H1 (cell line): ENCODE measurements at places on chromosomes 1 and 21. TPM values are rescaled to one million over a fixed set of nuclear protein-coding genes. Genes with fewer than 3 reads are reported as not detected.

GRCh38 chr1:159915571-159916241 lies 9.6 kb downstream of the TAGLN2 start:
- peaks cover 15% of the 10 kb centered on the region for H3K4me1 ChIP-seq
- 0 out of 2 replicates have a peak, but pooled peaks cover 2% of the 10 kb centered on the region for H3K36me3 ChIP-seq
- H3K27me3 ChIP-seq, result no peaks in the 10 kb centered on the region
- peak overlapping the region; percentile 28; the same call in 1 of the 2 replicates for H3K27ac ChIP-seq
- no peak for DNase-seq

NAV1 gene
- 42.7 and 43.6 TPM in 2 replicates for total RNA-seq

- no peaks in the 10 kb centered on the region for H3K27me3 ChIP-seq
- no peaks in the 10 kb centered on the region for H3K36me3 ChIP-seq
- H3K4me1 ChIP-seq, result peaks cover 14% of the 10 kb centered on the region
- H3K4me3 ChIP-seq, result no peak overlapping the region
Observed at GRCh38 chr1:45306319-45306718, 20.4 kb upstream of the HPDL start.

NGF gene
- 0.63 TPM in 1 of 2 replicates, not detected in the other for total RNA-seq

- H3K27ac ChIP-seq, result no peak overlapping the region
- peaks cover 2% of the 10 kb centered on the region; the same call in 1 of the 2 replicates for H3K4me1 ChIP-seq
- peaks cover 3% of the 10 kb centered on the region for H3K36me3 ChIP-seq
- no peaks in the 10 kb centered on the region for H3K27me3 ChIP-seq
- peak overlapping the region; percentile 84 for H3K4me3 ChIP-seq
Observed at GRCh38 chr1:150233359-150234308, 2.3 kb downstream of the ANP32E start.

MROH7 gene
- total RNA-seq, result 0.07 TPM in 1 of 2 replicates, not detected in the other

KIF26B gene
- total RNA-seq, result 0.19 and 0.28 TPM in 2 replicates

DCST1 gene
- total RNA-seq, result not detected in 2 replicates
